ENCODE measurements at places on chromosomes 13 and 19. TPM values are rescaled to one million over a fixed set of nuclear protein-coding genes. Genes with fewer than 3 reads are reported as not detected.
A peak's percentile ranks its signal among the peaks of the same experiment; 100 is the strongest.

The KLK14 gene
- total RNA-seq, result not detected

The LRG1 gene
- total RNA-seq, result 5.5 TPM

The ZNF382 gene
- total RNA-seq, result 16.1 TPM

The CASP14 gene
- total RNA-seq, result 0.48 TPM

The ZNF560 gene
- 8.4 TPM for total RNA-seq

DNA sequence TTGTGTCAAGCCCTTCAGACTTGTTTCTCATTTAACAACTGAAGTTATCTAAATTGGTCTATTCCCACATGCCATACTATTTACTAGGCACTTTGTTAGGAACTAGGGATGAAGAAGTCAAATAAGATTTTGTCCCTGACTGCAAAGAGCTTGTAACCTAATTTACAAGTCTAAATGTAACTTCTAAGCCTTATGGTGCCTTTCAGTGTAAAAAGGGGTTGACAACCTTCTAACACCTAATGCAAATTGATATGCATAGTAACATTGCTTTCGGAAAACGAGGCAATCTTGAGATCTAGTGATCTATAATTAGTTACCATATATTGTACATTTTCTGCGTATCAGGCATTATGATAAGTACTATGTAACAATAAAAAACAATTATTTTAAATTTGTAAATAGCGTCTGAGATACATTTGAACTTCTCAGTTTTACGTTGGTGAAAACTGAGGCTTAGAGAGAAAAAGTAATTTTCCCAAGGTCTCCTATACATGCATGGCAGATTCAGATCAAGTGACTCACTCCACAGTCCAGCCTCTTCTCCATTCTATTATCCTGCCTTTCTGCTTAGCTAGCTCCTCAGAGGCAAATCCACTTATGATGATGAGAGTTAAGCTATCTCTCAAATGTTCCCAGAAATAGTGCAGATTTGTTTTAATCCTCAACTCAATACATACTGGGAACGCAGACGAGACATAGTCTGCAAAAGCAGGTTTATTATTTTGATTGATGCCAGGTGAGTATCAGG lies 764.9 kb upstream of the SLITRK5 start:
- DNase-seq, result peak; percentile 91

- no peak for DNase-seq
Observed at GRCh38 chr13:51243832-51244231, 21.6 kb downstream of the FAM124A start.

DNA sequence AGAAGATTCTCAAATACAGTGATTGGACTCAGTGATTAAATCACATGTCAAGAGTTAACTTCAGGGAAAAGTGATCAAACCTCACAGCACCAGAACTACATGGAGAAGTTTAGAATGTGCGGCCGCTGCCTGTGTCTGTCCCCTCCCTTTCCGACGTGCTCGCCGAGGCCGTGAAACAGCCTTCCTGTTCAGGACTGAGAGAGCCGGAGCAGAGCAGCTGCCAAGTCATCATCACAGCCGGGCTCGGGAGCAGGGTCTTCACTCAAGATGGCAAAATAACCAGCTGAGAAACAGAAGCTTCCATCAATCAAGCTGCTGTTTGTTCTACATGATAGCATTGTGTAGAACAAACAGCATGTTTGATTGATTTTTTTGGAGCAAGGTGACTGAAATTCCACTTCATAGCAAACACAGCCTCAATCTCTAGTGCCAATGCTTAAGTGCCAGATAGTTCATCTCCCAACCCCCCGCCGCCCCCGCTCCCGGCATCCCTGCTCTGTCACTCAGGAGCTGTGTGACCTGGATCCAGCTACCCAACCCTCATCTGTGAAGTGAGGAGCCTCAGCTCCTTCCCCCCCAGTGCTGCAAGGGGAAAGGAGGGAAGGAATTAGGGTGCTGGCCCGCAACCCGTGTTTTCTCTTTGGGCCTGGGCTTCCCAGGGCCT lies 70.6 kb downstream of the HSPH1 start:
- DNase-seq, result peak; percentile 40

DNA sequence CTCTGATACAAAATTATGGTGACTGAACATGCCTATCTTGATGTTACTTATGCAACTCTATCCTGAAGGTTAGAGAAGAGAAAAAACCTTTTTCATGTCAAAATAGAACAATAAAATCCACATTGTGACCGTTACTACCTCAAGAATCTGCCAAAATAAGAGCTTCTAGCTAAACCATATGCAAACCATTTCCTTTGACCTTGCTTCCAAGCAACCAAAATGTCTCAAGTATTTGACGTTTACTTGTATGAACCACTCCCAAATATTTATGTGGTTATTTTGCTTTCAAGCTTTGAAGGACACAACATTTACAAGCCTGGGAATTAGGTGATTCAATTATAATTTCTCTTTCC lies 13.9 kb downstream of the FOXO1 start:
- no peak for DNase-seq

GRCh38 chr13:96948127-96948526 lies 46.1 kb downstream of the OXGR1 start:
- no peak for DNase-seq

GRCh38 chr13:77443511-77443910 lies 92.0 kb upstream of the SCEL start:
- DNase-seq, result no peak

DNA sequence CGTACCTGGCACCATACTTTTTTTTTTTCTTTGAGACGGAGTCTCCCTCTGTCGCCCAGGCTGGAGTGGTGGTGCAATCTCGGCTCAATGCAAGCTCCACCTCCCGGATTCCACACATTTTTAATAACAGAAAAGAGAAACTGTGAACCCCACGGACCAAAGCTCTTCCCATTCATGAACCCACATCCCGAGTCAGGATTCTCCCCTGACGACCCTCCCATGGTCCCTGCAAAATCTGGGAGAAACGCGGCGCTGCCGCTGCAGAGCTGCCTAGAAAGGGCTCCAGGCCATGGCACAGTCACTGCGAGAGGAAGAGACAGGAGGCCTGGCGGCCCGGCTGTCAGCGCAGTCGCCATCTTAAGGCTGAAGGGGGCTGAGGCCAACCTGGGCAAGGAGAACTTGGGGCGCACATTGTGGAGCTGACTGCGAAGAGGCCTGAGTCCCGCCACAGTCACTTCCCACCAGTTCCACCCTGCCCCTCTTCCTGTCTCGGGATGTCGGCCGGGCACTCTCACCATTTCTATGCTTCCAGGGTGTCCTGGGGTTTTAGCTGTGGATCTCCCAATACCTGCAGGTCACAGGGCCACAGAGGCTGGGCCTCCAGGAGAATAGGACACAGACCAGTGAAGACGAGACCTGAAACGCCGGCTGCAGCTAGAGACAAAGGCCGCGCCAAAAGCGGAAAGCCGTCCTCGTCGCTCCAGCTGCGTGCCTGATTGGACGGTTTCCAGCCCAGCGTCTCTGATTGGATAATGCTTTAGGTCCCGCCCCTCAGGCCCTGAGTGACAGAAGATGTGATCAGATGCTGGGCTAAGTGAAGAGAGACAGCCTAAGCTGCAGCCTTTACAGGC lies 71.0 kb downstream of the ZNF486 start:
- peak; percentile 96 for DNase-seq

- DNase-seq, result no peak
Observed at GRCh38 chr19:52959613-52960295, 2.9 kb downstream of the ZNF816 start.

DNA sequence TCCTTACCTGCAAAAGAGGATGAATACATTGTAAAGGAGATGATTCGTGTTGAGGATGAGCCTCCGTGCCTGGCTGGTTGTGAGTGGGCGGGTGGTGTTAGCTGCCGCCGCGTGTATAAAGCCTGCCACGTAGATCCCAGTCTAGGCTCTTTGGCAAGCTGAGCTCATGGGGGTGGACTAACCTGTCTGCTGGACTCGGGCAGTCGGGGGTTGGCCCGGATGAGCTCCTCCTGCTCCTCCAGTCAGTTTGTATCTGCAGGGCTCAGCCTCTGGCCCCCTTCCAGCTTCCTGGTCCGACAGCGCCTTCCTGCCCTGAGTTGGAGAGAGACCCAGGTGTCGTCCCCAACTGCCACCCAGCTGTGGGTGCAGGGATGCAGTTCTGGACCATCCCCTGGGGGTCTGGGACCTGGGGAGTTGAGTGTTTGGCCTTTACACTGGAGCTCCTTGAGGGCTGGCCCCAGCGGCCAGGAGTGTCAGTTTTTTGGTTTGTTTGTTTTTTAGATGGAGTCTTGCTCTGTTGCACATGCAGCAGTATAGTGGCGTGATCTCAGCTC lies 20.9 kb downstream of the TECR start:
- peak; percentile 69 for DNase-seq

DNA sequence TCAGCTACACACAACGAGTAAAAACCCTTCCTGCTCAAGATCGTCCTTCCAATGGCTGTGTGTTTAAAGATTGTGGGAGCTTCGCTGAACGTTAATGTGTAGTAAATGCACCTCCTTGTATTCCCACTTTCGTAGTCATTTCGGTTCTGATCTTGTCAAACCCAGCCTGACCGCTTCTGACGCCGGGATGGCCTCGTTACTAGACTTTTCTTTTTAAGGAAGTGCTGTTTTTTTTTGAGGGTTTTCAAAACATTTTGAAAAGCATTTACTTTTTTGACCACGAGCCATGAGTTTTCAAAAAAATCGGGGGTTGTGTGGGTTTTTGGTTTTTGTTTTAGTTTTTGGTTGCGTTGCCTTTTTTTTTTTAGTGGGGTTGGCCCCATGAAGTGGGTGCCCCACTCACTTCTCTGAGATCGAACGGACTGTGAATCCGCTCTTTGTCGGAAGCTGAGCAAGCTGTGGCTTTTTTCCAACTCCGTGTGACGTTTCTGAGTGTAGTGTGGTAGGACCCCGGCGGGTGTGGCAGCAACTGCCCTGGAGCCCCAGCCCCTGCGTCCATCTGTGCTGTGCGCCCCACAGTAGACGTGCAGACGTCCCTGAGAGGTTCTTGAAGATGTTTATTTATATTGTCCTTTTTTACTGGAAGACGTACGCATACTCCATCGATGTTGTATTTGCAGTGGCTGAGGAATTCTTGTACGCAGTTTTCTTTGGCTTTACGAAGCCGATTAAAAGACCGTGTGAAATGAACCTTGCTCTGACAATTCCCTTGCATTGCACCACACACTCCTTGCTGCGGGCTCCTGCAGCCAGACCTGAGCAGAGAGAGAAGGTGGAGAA lies 2.7 kb upstream of the FAM174C start:
- no peak for DNase-seq

DNA sequence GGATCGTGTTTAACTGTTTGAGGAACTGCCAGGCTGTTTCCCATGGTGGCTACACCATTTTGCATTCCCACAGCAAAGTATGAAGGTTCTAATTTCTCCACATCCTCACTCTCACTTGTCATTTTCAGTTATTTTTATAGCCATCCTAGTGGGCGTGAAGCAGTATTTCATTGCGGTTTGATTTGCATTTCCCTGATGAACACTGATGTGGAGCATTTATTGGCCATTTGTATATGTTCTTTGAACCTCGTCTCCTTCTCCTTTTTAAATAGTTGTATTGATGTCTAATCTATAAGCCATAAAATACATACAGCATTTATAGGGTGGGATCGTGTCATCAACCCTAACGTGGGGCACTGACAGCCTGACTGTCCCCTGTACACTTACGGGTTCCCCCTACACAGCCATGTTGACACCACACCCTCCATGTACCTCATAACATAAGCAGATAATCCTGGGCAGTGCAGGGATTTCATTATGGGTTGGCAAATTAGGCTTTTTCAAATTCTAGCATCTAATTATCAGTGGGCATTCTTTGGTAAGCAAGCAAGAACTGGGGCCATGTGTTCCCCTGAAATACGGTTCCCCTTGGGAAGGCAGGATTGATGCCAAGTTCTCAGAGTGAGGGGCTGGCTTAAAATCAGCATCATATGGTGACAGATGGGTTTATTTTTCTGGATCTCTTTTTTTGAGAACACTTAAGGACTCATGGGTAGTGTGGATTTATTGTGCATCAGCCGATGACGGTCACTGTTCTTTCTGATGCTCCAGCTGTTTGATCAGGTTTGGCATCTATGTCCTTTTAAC lies 11.6 kb upstream of the ZBTB45 start:
- no peak for DNase-seq

DNA sequence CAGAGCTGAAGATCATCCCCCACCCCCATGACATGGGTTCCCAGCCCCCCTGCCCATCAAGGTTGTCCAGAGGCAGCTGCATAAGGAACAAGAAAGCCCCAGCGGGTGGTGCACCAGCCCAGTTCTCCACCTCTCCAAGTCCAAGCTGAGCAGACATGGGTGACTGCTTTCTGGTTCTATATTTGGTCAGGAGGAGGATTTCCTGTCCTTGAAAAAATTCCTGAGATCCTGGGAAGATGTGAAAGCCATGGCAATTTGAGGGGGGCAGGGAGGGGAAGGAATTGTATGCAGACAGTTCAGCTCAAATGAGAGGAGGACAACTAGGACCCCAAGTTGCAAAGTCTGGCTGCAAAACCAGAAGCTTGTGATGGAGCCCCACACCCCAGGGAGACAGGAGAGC lies 55.4 kb upstream of the ADGRE5 start:
- peak; percentile 9 for DNase-seq

GRCh38 chr19:35268536-35269437 lies at the start of gene USF2:
USF2 (plus strand) TSS chr19:35268962; CDS start chr19:35269102, 140 bp downstream.
- DNase-seq, result peak; percentile 69

DNA sequence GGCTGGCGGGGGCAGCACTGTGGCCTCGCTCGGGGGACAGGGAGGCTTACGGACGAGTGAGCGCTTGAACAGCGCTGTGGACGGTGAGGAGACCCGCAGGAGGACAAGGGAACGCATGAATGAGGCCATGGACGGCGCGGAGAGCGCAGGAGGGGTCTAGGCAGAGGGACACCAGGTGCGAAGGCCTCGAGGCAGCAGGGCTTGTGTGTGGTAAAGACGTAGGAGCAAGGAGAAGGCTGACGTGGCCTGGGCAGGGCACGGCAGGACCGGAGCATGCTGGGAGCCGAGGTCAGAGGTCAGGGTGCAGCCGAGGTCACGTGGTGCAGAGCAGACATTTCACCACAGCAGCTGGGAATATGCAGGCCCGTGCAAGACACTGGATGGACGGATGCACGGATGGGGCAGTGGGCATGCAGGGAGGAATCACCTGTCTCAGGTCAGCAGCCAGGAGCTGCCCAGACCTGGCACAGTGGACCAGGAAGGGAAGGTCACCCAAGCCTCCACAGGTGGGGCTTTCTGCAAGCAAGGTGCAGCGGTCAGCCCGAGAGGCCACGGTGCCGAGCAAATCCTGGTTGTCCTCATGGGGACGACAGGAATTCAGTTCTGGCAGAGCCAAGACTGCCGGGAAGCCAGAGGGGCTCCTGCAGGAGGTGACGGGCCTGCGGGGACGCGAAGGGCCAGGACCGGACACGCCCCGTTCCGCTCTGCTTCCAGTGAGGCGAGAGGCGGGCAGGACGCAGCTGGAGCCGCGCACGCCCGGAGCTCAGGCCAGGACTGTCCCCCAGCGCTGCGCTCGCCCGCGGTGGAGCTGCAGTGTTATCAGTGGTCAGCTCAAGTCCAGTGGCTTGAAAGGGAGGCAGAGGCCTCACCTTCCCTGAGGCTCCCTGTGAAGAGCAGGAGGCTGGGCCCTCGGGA lies 72.2 kb downstream of the RASA3 start:
- no peak for DNase-seq

GRCh38 chr13:89490661-89491060 lies 1819.5 kb downstream of the SLITRK5 start:
- DNase-seq, result no peak

DNA sequence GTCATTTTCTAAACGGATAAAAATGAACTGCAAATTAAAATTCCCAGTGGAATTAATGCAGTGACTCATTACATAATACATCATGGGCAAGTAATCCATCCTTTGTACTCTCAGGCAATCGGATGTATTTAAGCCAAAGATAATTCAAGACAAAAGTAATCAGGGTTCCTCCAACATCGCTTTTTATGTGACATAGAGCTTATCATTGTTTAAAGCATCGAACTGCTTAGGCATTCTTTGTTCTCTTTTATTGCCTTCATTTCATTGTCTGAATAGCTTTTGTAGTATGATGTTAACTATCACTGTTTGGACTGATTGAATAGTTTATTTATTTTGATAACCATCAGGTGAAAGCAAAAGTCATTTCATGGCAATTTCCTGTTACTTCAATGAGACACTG lies 209.4 kb downstream of the ITGBL1 start:
- DNase-seq, result no peak
